ENCODE measurements at places on chromosomes 12 and 14. TPM values are rescaled to one million over a fixed set of nuclear protein-coding genes. Genes with fewer than 3 reads are reported as not detected.

DNA sequence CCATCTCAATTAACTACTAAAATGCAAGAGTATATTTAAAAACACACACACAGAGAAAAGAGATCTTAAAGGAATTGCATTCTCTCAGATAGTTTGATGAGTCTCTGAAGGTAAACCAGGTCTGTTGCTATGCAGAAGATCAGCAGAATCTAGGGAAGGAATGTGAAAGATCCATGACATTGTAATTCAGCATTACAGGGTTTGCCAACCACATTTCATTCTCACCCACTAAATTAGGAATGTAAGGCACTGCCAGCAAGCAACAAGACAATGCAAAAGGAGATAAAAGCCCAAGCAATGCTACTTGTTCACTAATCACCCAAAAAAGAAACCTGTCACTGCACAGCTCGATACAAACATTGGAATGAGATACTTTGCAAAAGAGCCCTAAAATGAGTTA is 106.3 kb downstream of the LRIG3 start:
- DNase-seq = no peak

- DNase-seq = no peak
These were observed 45.6 kb upstream of the SOCS2 start for GRCh38 chr12:93526786-93527428.

DNA sequence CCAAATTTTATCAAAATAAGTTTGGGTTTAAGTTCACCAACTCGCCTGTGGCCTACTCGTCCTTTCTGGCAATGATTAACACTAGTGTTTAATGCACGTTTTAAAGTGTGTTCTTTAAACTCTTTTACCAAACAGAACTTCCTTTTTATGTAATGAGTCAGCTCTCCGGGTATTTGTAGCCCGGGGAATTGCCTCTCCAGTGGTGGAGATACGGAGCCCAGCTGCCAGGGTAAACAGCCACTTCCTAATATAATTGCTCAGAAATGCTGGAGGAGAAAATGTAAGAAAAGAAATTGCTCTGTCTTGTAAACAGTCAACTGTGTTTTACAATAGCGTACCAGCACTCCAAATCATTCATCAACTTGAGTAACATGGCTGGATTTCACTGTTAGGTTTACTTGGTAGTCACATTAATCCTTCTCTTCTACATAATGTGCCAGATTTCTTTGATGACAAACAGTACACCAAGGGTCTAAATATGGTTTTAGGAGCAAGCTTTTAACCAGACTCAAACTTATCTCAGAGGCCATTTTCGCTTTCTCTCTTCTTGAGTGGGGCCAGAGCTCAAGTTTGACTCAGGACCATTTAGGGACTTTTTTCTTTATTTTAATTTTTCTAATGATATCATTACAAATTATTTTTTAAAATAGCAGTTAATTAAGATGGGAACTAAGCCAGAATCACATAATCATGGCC is 101.2 kb upstream of the SLC38A2 start:
- DNase-seq = no peak

GRCh38 chr14:94601884-94602391 is 10.3 kb upstream of the SERPINA3 start:
- DNase-seq = no peak

DNA sequence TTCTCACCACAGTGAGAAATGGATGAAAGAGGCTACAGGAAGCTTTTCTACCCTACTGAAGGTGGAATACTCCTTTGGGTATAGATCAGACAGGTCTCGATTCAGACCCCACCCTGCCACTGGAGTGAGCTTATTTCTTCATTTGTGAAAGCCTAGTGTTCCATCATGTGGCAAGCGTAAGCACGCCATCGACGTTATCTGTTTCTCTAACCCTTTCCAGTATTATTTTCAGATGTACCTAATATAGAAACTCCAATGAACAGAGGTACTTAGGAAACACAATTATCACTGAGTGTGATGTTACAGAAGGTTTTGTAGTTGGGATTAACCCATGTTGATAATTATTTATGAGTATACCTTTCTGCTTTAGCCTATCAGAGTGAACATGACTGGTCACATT is 12.4 kb downstream of the PEBP1 start:
- DNase-seq = no peak

GRCh38 chr14:93789228-93790130 is 1.2 kb upstream of the PRIMA1 start:
- no peak for DNase-seq

- DNase-seq = no peak
These were observed 31.1 kb downstream of the AK7 start for GRCh38 chr14:96422992-96423391.

GRCh38 chr14:76235628-76236027 is 83.9 kb downstream of the GPATCH2L start:
- DNase-seq = no peak

GRCh38 chr12:91335699-91336098 is 153.1 kb upstream of the DCN start:
- DNase-seq = no peak

DNA sequence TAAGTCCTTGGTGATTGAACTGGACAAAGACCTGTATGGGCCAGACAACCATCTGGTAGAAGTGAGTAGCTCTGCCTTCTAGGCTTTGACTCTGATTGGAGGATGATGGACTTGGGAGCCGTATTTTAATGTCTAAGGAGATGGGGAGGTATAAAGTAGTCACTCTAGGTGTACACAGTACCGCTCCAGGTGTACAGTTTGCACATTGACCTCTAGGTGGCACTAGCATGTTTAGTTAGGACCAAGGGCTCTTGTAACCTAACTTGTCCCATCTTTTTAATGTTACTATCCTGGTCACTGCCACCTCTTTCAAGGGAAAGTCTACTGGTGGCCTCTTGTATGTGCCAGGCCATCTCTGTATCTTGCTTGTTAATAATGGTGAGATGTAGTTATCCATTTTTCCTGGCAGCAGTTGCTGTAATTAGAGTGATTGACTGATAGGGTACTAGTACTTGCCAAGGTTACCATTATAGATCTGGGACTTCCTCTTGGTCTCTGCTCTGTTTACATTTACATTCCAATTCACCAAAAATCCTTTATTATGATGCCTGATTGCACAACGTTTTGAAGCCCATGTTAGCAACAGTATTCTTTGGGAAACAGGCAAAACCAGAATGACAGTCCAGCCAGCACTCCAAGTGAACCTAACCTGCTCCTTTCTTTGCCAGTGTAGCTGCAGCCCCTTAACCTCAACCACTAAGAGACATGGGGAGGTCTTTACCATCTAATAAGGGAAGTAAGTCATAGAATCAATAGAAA is 3.6 kb downstream of the SMARCD1 start:
- peak; percentile 41 for DNase-seq

DNA sequence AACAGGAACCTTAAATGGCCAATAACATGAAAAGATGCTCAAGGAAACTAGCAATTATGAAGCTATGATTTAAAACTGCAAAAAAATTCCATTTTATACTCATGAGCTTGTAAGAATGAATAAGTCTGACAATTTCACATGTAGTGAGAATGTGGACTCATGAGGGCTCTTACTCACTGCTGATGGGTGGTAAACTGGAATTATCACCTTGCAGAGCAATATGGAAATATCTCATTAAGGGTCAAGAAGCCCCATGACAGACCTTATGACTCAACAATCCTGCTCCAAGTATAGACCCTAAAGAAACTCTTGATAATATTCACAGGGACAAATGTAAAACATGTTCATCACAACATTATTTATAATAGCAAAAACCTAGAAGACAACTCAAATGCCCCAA is 23.5 kb upstream of the SMAGP start:
- DNase-seq = no peak

- peak; percentile 36 for DNase-seq
These were observed 42.3 kb upstream of the MMP17 start for GRCh38 chr12:131785763-131786330.

- DNase-seq = no peak
These were observed 141.4 kb downstream of the TMEM132D start for GRCh38 chr12:129762436-129762835.

GRCh38 chr14:99129211-99129696 is 142.7 kb downstream of the BCL11B start:
- DNase-seq = no peak

- DNase-seq = no peak
These were observed 55.1 kb upstream of the E2F7 start for GRCh38 chr12:77120156-77121085.

GRCh38 chr14:90883782-90884181 is 67.6 kb upstream of the TTC7B start:
- DNase-seq = no peak

DNA sequence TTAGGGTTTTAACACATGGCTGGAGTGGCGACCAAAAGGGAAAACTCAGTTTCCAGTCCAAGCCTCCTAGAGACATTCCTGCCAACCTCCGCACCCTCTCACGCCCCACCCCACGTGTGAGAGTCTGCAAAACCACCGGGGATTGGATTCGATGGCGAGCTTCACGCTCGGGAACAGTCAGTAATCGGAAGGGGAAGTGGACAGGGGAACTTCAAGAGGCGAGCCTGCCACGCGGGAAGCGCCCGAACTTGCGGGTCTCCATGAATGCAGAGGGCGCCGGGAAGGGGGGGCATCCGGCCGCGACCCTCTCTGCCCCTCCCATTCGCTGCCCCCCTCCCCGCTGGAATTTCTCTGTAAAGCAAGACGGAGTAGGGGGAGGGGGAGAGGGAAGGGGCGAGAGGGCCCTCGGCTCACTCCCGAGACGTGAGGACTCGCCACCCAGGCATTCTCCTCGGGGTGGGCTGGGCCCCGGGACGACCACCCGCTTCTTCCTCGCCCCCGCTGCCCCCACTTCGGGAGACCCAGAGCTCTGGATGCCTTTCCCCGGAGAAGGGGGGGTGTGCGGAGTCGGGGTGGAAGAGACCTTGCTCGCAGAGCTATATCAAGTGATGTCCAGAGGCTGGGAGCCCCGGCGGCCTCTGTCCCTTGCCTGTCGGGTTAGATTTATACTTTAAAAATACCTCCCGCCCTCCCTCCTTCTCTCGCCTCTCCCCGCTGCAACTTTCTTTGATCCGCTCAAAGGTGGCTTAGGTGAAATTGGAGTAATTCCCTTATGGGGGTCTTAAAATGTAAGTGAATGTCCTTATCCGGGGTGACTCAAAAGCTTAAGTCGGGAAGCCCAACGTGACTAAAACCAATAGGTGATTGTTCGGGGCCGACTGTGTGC is 2.5 kb upstream of the CCND2 start:
- no peak for DNase-seq

GRCh38 chr12:109832541-109833306 is 474 bp downstream of the TRPV4 start:
- no peak for DNase-seq

- DNase-seq = no peak
These were observed 7.4 kb downstream of the TXNRD1 start for GRCh38 chr12:104222976-104223375.

GRCh38 chr12:67449591-67450052 is 180.5 kb downstream of the CAND1 start:
- DNase-seq = no peak

- DNase-seq = no peak
These were observed 35.1 kb downstream of the DHX37 start for GRCh38 chr12:124953689-124954405.

DNA sequence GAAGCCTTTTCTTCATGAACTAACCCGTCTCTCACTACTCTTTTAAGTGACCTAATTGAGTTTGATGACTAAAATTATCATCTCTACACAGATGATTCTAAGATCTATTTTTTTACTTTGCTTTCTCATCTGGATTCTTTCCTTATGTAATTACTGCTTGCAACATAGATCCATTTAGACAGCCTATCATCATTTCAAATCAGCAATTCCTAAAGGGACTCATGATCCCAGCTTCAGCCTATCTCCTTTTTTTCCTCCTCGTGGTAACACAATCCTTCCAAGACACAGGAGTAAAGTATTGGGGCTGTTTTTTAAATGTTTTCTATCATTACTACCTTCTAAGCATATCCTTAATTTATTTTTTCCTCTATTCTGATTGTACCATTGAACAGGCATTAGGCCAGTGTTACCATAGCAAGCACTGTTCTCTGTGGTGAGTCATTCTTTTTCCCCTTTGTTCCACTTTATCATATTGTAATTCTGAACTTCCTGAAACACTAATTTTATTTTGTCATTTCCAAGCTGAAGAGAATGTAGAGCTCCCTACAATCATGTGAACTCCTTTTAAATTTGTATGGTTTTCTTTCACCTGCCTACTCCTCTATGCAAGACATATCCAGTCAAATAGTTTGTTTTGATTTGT is 190.4 kb upstream of the FAR2 start:
- no peak for DNase-seq

DNA sequence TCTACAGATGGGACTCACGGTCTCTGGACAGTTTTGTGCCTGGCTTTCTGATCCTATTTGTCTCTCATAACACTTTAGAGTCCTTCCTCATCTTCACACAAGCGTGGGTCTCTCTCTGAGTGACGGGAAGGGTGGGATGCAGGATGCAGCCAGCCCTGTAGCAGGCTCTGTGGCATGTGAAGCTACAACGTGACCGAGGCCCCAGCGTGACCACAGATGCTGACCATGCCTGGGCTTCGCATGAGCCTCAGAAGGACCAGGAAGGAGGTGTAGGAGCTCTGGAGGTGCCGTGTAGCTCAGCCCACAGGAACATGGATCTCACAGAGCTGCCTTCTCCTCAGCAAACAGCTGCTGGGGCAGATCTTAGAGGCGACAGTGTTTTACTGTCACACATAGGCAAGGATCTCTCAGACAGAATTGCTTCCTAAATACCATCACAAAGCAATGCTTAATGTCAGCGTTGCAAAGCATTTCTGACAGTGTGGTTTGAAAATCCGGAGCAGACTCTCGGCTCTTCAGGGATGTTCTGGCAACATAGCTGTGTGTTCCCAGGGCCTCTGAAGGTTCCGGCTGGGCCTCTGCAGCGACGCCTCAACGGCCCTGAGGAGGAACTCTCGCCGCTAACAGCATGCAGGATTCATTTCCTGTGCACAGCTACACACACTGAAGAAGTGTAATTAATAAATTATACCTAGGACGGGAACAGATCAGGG is 21.9 kb downstream of the ANKLE2 start:
- DNase-seq = no peak

DNA sequence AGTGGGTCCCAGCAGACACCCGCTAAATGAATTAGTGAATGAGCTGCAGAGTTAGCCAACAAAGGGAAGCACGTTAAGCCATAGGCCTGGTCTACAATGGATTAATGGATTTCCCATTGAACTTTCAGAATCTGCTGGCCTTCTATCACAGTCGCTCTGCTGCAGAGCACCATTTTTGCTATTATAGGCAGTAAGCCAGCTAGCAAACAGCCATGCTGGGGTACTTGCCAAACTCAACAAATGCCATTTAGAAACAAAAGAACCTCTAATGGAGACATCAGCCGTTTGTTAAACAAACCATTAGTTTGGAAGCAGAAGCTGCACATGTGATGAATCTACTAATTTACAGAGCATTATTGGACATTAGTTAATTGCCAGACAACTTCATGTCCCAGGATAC is 181.1 kb upstream of the STXBP6 start:
- DNase-seq = no peak

Gene TSHR
- not detected for total RNA-seq

Gene TEX52
- not detected for total RNA-seq

Gene CARMIL3
- total RNA-seq = 13.7 TPM

Gene KITLG
- total RNA-seq = 40.9 TPM

Gene KIF26A
- 2.4 TPM for total RNA-seq

Gene SERPINA1
- total RNA-seq = 19.8 TPM

Gene SLIRP
- 99.6 TPM for total RNA-seq

Gene C1S
- 50.7 TPM for total RNA-seq

Gene CLEC2A
- not detected for total RNA-seq

Data from dorsolateral prefrontal cortex (tissue), 122 donors.